Upper lobe of right lung (tissue), 1 donor: ENCODE measurements at places on chromosomes 12 and 14. TPM values are rescaled to one million over a fixed set of nuclear protein-coding genes. Genes with fewer than 3 reads are reported as not detected.

Gene CACNA1C
- 15.6 TPM for total RNA-seq

Gene SOX5
- 20.1 TPM for total RNA-seq

DNA sequence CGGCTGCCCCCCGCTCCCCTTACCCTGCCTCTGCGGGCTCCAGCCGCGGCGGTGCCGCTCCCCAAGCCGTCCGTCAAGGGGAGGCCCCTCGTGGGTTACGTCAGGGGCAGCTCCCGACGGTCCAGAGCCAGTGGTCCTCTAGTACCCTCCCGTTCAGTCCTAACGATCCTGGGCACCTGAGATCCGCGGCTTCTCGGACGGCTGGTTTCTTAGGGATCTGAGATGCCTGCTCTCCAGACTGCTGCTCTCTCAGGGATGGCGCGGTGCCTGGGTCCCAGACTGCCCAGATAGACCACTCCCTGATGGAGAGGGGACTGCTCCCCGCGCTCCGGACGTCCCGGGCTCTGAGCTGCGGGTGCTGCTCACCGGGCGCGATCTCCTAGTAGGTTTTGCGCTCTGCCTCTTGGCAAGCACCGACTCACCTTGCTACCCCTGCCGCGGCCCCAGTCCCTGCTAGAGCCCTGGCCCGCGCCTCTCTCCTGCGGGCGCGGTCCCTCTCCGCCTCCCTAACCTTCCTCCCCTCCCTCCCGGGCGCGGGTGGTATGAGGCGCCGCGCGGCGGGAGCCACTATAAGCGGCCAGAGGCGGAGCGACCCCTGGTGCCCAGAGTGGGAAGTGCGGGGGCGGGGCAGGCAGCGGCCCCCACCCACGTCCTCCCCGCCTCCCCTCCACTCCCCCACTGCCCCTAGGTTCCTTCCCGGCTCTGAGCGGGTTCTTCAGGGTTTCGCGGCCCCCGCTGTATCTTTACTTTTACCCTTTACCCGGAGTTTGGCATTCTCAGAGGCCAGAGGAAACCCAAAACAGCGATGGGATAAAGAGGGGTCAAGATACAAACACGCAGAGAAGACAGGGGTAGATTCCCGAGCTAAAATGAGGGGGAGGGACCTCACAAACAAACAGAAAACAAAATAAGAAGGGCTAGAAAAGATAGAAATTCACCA is at the start of gene C1QL4:
Gene C1QL4 (minus strand): TSS at position 544 of the 940 bp plus-strand sequence. CDS start 711 bp downstream, outside the sequence.
- H3K27ac ChIP-seq, result no peak within 1 kb of the TSS
- peaks cover 68% of the 10 kb centered on the region for H3K27me3 ChIP-seq
- no peaks in the 10 kb centered on the region for H3K36me3 ChIP-seq
- peak; percentile 91 for DNase-seq
- H3K4me1 ChIP-seq, result peaks cover 17% of the 10 kb centered on the region
- H3K4me3 ChIP-seq, result peak within 1 kb of the TSS; percentile 28

GRCh38 chr12:71546322-71546861 is 106.8 kb downstream of the LGR5 start:
- H3K27ac ChIP-seq, result no peak overlapping the region
- no peaks in the 10 kb centered on the region for H3K36me3 ChIP-seq
- no peak overlapping the region for H3K4me3 ChIP-seq
- no peaks in the 10 kb centered on the region for H3K4me1 ChIP-seq
- H3K27me3 ChIP-seq, result no peaks in the 10 kb centered on the region

- H3K4me3 ChIP-seq, result no peak overlapping the region
- H3K4me1 ChIP-seq, result peaks cover 8% of the 10 kb centered on the region
- DNase-seq, result no peak
- H3K36me3 ChIP-seq, result no peaks in the 10 kb centered on the region
- peaks cover 27% of the 10 kb centered on the region for H3K27me3 ChIP-seq
Observed at GRCh38 chr12:130334937-130335336, 2.8 kb upstream of the PIWIL1 start.
